AG09319 (cell line): ENCODE measurements at places on chromosomes 11 and 22.

GRCh38 chr11:115920092-115920461 lies 415.9 kb upstream of the CADM1 start:
- no peak for DNase-seq

DNA sequence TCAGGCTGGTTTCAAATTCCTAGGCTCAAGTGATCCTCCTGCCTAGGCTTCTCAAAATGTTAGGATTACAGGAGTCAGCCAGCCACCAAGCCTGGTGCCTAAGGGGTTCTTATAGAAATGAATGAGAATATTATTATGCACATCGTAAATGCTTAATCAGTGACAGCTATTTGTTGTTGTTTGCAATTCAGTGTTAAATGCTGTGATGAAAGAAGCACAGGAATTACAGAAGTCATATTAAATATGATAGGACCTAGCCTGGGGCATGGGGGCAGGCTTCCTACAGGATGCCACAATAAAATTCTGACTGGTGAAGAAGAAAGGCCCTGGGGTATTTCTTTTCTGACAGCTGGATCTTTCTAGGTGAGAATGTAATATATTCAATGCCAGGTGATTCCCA lies 13.9 kb upstream of the PATZ1 start:
- no peak for DNase-seq

DNA sequence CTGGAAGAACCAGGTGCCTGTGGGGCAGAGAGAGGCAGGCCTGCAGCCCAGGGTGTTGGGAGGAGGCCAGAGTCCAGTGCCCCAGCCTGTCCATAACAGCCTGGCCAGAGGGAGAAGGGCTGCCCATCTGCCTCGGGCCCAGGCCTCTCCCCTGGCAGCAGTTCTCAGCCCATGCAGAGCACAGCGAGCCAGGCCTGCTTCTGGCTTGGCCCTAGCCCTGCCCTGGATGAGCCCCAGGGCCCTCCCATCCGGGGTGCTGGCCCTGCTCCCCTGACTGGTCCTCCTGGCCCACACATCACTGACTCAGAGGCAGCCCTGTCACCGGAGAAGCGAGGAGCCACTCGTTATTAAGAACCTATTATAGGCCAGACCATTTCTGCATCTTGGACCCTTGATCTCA lies 19.7 kb upstream of the MYRF start:
- DNase-seq, result no peak

GRCh38 chr22:36349726-36350125 lies 38.0 kb downstream of the MYH9 start:
- no peak for DNase-seq

- no peak for DNase-seq
Measured at GRCh38 chr22:25908755-25909154, 166.8 kb downstream of the MYO18B start.

GRCh38 chr22:42131562-42131961 lies 952 bp upstream of the CYP2D6 start:
- DNase-seq, result no peak

DNA sequence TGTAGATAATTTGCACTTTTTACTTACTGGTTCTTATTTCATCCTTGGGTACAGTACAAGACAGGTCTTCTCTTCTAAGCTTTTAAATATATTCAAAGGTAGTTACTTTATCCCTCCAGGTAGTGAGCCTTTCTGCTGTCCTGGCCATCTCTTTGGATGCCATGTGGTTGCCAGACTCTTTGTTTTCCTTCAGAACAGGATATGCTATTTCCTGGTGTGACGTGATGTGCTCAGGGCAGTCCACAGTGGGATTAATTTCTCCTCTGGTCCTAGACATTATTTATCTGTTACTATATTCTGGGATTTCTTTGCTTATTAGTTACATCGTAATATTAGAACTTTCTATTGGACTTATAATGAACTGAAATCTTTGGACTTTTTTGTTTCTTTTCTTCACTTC lies 63.7 kb downstream of the PPP6R3 start:
- DNase-seq, result no peak

DNA sequence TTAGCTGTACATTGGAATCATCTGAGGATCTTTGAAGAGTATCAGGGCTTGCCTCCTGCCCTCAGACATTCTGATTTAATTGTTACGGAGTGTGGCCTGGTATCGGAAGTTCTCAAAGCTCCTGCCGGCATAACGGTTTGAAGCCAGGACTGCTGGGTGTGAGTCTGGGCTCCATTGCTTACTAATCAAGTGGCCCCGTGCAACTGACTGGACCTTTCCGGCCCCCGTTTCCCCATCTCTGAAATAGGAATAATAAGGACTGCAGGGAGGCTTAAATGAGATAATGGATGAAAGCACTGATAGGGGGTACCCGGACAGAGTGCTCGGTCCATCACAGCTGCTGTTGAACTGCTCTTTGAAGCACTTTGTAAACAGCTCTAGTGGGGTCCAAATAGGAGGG lies 1.7 kb downstream of the PLEKHB1 start:
- DNase-seq, result no peak

DNA sequence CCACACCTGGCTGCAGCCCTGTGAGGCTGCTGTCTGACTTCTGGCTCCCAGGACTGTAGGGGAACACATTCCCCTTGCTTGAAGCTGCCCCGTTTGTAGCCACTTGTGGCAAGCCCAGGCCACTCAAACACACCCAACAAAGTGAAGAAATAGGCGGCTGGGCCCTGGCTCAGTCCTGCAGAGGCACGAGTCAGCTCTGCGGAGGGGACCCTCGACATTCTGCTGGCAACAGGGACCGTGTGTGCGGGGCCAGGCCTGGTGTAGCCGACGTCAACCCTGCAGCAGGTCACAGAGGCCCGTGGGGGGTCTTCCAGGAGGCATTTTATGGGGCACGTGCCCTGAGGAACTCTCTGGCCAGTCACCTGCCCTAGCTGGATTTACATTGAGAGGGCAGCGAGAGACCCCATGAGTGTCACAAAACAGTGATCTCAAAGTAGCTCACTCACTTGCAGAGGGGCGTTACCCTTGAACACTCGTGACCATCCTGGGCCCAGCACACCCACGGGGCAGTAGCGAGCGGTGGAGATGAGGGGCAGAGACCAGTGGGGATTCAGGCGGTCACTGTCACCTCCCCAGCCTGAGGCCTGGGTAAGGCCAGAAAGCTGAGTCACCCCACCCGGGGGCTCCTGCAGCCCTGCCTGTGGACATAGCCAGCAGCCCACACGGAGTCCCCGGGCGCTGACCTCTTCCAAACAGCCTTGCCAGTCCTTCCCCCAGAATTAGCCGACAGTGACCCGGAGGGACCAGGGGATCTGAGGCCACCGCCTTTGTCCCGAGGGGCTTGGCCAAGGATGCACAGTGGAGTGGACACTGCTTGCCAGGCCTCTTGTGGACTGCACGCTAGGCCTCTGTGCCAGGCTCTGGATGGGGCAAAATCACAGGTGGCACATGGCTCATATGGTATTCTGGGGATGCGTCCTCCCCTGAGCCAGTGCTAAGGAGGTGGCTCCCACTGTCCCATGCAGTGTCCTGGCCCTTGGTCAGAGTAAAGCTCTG lies 139.5 kb downstream of the CTTN start:
- DNase-seq, result no peak

DNA sequence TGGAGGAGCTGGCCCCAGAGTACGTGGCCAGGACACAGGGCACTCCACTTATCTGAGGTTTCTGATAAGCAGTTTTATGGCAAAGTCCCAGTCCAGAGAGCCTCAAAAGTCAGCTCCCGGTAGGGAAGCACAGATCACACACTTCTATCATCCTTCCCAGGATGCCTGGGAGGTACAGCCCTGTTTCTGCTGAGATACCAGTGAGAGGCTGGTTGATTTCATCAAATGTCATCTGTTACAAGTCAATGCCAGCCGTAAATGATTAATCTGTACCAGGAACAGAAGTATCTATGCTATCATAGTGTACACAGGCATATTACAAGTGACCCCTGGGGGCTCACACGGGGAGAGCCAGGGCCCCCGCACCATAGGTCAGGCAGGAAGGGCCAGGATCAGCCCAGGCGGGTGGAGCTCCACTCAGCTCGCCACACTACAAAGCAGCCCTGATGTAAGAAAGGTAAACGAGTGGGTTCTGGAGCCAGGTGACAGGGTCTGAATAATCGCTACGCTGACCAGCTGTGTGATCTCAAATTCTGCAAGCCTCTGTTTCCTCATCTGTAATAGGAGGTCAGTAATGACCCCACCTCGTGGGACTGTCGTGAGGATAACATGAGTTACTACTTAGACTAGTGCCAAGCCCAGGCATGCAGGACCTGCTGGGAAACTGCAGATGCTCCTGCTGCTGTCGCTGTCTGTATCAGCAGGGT lies 17.6 kb downstream of the PLA2G6 start:
- DNase-seq, result no peak

GRCh38 chr11:134120143-134120850 lies 51.4 kb downstream of the JAM3 start:
- peak; percentile 81 for DNase-seq

DNA sequence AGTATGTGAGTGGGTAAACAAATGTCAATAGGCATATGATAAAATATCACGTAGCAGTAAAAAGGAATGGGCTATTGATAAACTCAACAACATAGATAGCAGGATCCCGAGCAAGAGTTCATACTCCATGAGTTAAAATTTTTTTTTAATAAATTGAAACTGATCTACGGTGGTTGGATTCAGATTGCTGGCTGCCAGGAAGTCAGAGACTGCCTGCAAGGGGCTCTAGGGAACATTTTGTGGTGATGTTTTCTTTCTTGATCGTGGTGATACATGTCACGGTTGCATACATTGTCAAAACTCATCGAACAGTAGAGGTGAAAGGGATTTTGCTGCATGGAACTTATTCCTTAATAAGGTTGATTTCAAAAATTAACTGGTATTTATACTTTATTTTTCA lies 62.6 kb upstream of the WNT7B start:
- DNase-seq, result no peak

GRCh38 chr11:19800162-19800561 lies 87.5 kb downstream of the NAV2 start:
- DNase-seq, result no peak

GRCh38 chr11:68379206-68379605 lies 66.8 kb downstream of the LRP5 start:
- no peak for DNase-seq

DNA sequence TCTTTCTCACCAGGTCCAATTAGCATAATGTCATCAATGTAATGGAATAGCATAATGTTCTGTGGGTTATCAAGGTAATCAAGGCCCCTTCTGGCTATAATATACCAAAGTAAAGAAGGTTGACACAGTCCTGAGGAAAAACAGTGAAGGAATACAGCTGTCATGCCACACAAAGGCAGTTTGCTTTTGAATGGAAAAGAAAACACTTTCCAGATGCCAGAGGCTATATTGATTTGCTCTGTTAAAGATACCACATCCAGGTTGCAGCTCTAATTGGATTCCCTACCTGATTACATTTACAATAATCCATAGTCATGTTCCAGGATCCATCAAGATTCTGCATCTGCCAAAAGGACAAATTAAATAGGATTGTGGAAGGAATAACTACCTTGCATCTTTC lies 22.3 kb upstream of the CLPB start:
- DNase-seq, result no peak

DNA sequence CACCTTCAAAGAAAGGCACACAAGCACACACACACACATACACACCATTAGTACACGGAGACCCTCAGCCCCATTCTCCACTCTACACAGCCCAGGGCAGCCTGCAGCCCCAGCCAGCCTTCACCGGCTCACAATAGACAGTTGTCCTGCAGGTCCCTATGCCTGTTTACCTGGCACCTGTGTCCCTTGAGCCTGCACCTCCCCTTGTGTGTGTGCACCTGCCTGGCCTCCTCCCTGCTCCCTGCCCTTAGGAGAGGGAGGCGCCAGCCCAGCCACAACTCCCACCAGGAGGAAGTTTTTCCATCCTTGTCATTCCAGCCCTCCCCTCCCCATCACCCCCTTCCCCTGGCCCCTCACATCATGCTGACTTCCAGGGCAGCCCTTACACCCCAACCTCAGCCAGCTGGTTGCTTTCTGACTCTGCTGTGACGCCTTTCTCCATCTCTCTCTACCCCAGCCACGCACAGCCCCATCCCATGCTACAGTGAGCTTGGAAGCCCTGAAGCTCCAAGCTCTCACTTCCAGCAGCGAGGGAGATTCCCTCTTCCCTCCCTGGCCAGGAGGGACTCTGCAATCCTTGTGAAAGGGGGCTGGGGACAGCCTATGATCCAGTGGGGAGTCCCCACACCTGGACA lies 4.4 kb downstream of the AHNAK start:
- DNase-seq, result no peak

DNA sequence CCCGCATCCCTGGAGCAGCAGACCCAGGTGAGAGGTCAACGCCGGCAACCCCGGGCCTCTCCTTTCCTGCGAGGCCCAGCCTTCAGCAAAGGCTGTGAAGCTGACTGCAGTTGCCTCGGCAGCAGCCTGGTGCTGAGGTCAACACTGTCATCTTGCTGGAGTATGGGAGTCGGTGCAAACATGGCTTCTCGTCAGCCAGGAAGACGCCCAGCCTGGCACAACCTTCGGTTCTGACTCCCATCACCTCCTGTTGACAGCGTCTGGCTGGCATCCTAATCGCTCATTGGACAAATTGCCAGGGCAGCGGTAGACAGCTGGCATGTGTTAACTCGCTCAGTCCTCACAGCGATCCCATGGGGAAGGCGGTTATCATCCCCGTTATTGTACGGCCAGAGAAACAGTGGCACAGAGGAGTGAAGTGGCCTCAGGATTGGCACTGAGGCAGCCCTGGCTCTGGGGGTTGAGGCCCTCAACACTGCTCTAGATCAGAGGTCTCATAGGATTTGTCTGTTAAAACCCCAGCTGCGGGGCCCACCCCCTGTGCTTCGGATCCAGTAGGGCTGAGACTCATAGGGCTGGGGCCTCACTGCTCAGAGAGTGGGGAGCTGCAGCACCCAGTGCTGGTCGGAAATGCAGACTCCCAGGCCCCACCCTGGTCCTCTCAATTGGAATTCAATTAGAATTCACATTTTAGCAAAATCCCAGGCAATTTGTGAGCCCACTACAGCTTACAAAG lies 39.3 kb upstream of the TP53I11 start:
- DNase-seq, result no peak

GRCh38 chr22:20228939-20229272 lies 39.2 kb downstream of the RTN4R start:
- no peak for DNase-seq

DNA sequence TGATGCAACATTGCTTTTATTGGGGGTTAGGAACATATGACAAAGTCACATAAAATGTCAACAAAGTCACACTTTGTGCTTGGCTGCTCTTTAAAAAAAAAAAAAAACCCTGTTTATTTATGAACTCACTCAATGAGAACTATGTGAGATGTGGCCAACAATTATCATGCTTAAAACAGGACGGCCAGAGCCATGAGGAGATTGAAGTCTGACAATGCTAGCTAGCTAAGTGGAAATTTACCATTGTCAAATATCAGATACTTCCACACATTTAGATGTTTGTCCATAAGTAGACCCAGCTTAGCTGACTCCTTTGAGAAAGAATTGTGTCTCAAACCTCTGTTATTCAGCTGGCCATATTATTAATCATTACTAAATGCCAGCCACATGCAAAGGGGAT lies 26.9 kb downstream of the BLID start:
- DNase-seq, result no peak

- no peak for DNase-seq
Measured at GRCh38 chr22:44451016-44451415, 47.0 kb downstream of the RTL6 start.

DNA sequence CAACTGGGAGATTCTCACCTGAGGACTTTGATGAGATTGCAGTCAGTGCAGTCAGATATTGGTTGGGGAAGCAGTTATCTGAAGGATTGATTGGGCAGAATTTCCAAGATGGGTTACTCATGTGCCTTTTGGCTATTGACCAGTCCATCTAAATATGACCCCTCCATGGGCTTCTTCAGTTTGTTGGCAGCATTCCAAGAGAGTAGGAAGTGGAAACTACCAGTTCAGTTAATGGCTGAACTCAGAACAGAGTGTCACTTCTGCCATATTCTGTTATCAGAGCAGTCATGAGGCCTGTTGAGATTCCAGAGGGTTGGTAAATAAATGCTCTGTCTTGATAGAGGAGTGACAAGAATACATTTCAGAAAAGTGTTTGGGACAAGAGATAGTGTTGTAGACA lies 71.0 kb downstream of the CYP2R1 start:
- no peak for DNase-seq
